ENCODE measurements at places on chromosomes 5 and 9.

- no peak for DNase-seq
Measured at GRCh38 chr5:107090506-107090905, 580.2 kb downstream of the EFNA5 start.

DNA sequence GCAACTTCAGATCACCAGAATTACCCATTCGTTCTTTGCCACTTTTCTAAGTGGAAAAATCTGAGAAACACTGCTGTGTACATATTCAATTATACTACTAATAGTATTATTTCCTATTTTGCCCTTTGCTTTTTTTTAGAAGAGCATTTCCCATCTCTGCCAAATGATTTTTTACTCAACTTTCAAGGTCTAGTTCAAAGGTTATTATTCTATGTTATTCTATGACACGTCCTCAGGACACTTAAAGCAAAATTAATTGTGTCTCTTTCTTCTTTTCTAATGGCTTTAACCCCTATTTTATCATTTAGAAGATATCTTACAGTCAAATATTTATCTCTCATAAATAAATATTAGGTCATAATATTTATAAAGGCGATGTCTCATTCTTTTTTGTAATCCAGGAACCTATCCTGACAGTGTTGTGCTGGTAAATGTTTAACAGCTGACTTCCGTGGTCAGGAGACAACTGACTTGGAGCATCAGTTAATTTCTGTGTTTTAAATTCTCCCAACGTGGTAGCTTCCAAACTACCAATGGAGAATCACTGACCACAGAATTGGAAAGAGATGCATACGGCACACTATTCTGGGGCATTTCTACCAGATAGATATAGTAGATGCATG lies 375.2 kb downstream of the ARRDC3 start:
- DNase-seq: no peak

GRCh38 chr5:147643142-147643541 lies 133.3 kb upstream of the DPYSL3 start:
- DNase-seq: no peak

GRCh38 chr9:93646640-93647178 lies 70.3 kb downstream of the PHF2 start:
- no peak for DNase-seq

DNA sequence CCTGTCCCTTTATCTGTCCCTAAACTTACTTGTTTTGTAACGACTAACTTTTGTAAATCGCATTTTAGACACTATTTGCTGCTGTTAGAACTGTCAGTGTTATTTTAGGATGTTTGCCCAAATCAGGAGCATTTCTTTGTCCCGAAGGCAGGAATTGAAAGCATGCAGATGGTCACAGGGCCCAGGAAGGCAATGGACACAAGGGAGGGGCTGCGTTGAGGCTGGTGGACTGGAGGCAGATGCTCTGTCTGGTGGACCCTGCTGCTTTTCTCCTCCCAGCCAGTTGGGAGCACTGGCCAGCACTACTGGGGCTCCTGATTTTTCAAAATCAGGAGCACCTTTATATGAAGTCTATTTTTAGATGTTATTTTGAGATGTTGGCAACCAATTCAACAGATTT lies 31.7 kb downstream of the DOCK2 start:
- no peak for DNase-seq

DNA sequence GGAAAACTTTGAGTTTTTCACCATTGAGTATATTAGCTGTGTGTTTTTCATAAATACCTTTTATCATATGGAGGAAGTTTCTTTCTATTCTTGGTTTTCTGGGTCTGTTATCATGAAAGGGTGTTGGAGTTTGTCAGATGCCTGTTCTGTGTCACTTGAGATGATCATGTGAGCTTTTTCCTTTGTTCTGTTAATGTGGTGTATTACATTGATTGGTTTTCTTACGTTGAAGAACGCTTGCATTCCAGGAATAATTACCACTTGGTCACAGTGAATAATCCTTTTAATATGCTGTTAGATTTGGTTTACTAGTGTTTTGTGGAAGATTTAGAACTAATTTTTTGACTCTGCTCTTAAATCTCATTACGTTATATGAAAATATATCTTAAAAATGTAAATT lies 7.8 kb downstream of the PLEKHG4B start:
- no peak for DNase-seq

DNA sequence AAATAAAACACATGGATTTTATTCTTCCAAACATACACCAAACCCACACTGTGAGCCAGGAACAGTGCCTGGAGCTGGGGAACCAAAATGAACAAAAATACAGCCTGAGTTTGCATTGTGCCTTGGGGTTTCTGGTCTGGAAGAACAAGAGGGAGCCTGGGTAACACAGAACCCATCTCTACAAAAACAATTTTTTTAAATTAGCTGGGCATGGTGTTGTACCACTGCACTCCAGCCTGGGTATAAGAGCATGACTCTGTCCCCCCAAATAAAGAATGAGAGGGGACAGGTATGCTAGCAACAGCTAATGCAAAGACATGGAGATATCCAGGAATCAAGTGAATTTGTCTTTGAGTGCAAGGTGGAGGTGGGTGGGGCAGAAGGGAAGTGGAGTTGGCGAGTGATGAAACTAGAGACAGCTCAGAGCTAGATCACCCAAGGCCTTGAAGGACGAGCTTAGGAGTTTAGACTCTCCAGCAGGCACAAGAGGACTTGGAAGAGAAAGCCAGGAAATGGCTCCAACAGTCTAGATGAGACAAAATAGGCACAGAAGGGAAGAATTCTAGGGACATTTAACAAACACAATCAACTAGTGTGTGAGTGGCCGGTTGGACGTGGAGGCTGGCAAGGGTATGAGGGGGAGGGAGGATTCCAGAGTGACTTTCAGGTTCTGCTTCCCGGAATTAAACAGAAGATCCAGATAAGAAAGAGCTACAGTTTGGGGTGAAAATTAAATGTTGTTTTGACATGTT lies 47.4 kb downstream of the FNBP1 start:
- no peak for DNase-seq

Measured in NCI-H1930 (cell line).